Frontal cortex (tissue), 4 donors: ENCODE measurements at places on chromosomes 12 and 14.

DNA sequence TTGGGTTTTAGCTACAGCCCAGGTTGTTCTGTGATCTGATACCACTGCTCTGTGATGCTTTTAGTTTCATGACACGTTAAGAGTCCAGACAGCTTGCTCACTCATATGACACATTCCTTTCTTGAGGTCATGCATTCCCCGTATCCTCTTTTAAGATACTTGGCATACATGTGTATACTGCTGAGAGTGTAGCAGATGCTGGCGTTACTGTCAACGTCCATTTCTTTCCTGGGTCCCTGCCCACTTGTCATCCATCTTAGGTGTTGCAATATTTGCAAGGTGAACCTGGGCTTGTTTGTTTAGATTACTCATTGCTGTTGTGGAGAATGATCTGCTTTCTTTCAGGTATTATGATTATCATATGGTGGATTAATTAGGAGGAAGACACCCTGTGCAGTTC, 9.1 kb upstream of the EMP1 start:
- DNase-seq, result no peak

GRCh38 chr12:54082397-54082892, 28.8 kb downstream of the HOXC4 start:
- no peak for DNase-seq

DNA sequence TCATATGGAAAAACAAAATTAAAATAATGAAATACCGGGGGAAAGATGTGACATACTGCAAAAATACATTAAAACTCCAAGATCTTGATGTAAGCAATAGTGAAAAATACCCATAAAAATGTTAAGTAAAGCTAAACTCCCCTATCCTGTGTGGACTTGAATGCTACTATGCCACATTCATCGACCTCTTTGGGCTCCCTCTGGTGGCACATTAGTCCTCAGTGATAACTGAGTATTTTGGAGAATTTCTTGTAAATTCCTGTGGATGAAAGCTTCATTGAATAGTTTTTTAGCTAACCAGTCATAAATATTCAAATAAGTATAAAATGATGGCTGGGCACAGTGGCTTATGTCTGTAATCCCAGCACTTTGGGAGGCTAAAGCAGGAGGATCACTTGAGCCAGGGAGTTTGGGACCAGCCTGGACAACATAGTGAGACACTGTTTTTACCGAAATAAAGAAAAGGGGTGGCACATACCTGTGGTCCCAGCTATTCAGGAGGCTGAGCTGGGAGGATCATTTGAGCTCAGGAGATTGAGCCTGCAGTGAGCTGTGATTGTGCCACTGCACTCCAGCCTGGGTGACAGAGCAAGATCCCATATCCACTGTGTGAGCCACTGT, 42.4 kb upstream of the SGPP1 start:
- peak; percentile 28 for DNase-seq

DNA sequence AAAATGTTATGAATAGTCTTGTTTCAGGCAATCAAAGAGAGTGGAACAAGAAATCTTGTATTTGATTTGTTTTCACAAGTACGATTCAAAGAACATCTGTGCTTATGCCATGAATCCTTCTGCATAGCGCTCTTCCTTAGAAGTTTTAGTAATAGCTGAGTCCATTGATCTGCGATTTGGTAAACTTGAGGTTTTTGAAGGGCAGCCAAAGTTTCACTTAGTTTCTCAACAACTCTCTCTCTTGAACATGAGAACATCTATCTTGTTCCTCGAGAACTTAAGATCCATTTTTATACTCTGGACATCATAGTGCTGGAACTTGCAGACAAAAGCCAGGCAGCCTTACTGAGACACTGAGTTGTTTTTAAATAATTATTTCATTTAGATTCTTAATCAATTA, 96.2 kb upstream of the USP15 start:
- no peak for DNase-seq
